ENCODE measurements at places on chromosomes 5 and 9.

GRCh38 chr5:21071986-21072385 is 1084.0 kb upstream of the CDH18 start:
- no peak overlapping the region for H3K27ac ChIP-seq
- H3K27me3 ChIP-seq: no peaks in the 10 kb centered on the region
- no peaks in the 10 kb centered on the region for H3K36me3 ChIP-seq
- no peak overlapping the region for H3K4me3 ChIP-seq
- peaks cover 8% of the 10 kb centered on the region for H3K4me1 ChIP-seq

GRCh38 chr5:61082516-61083280 is 79.6 kb downstream of the SMIM15 start:
- H3K27ac ChIP-seq: no peak overlapping the region
- peaks cover 3% of the 10 kb centered on the region for H3K4me1 ChIP-seq
- peaks cover 20% of the 10 kb centered on the region for H3K36me3 ChIP-seq

- no peak overlapping the region for H3K27ac ChIP-seq
- H3K4me1 ChIP-seq: no peaks in the 10 kb centered on the region
- H3K4me3 ChIP-seq: no peak overlapping the region
- DNase-seq: no peak
These were observed 25.5 kb upstream of the STOM start for GRCh38 chr9:121395558-121395957.

DNA sequence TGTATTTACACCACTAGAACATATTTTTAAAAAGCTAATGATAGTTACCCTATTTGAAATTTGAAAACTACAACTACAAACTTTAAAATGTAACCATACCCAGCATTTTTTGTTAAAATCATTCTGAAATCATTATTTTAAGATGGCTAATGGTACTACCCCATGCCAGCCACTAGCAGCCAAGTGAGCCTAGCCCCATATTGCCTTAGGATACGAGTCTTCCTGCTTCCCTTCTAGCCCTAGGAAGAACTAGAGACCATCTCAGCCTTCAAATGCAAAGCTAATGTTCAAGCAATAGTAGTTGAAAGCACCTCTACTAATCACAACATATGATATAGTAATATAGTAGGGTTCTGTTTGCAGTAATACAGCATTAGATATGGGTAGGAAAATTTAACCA is 24.0 kb upstream of the VCAN start:
- H3K27me3 ChIP-seq: peaks cover 12% of the 10 kb centered on the region
- H3K4me3 ChIP-seq: no peak overlapping the region
- H3K4me1 ChIP-seq: no peaks in the 10 kb centered on the region
- no peaks in the 10 kb centered on the region for H3K36me3 ChIP-seq
- DNase-seq: no peak
- no peak overlapping the region for H3K27ac ChIP-seq

DNA sequence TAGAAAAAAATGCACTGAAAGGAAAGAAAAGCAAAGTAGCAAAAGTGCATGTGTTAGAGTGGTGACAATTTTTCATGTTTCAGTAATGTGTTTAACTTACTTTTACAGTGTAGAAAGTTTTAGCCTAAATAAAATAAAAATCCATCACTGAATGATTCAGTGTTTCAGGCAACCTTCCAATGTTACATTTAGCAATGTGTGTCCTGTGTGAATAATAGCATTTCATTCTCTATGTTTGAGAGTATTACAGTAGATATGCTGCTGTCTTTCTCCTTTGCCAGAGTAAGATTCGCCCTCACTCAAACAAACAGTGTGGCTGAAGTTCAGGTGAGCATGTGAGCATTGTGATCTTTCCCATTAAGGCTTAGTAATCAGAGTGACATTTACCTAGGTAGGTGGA is 171.1 kb downstream of the TARS1 start:
- H3K27me3 ChIP-seq: no peaks in the 10 kb centered on the region
- no peak overlapping the region for H3K4me3 ChIP-seq
- no peaks in the 10 kb centered on the region for H3K36me3 ChIP-seq
- no peak overlapping the region for H3K27ac ChIP-seq
- no peak for DNase-seq

- H3K27ac ChIP-seq: no peak overlapping the region
- DNase-seq: no peak
- no peaks in the 10 kb centered on the region for H3K4me1 ChIP-seq
- no peaks in the 10 kb centered on the region for H3K36me3 ChIP-seq
These were observed 63.2 kb upstream of the RPS23 start for GRCh38 chr5:82341325-82341724.

DNA sequence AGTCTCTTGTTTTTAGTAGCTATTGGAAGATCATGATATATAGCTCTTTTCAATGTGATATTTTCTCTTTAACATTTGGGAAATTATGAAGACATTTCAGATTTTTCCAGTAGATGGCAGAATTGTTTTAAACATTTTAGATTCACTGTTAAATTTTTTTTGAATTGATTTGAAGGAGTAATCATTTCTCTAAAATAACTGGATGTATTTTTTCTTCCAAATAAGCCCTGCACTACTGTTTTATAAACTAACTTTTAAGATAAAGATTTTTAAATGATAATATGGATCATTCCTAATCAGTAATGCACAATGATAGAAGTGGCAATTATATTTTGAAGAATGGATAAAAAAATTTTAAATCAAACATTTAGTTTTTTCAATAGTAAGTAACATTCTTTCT is 14.2 kb downstream of the NDUFAF2 start:
- peaks cover 4% of the 10 kb centered on the region for H3K4me1 ChIP-seq
- no peaks in the 10 kb centered on the region for H3K27me3 ChIP-seq
- H3K27ac ChIP-seq: no peak overlapping the region
- no peak for DNase-seq
- peaks cover 11% of the 10 kb centered on the region for H3K36me3 ChIP-seq

GRCh38 chr9:14428781-14429230 is 114.9 kb upstream of the NFIB start:
- H3K36me3 ChIP-seq: no peaks in the 10 kb centered on the region
- no peak overlapping the region for H3K4me3 ChIP-seq
- no peak overlapping the region for H3K27ac ChIP-seq
- peaks cover 16% of the 10 kb centered on the region for H3K27me3 ChIP-seq

GRCh38 chr5:109743770-109744212 is 54.1 kb downstream of the MAN2A1 start:
- H3K27me3 ChIP-seq: no peaks in the 10 kb centered on the region
- no peak for DNase-seq
- H3K27ac ChIP-seq: no peak overlapping the region

- no peak overlapping the region for H3K27ac ChIP-seq
- peaks cover 2% of the 10 kb centered on the region for H3K4me1 ChIP-seq
- H3K27me3 ChIP-seq: no peaks in the 10 kb centered on the region
These were observed 311.7 kb upstream of the ZNF608 start for GRCh38 chr5:125057912-125058826.

DNA sequence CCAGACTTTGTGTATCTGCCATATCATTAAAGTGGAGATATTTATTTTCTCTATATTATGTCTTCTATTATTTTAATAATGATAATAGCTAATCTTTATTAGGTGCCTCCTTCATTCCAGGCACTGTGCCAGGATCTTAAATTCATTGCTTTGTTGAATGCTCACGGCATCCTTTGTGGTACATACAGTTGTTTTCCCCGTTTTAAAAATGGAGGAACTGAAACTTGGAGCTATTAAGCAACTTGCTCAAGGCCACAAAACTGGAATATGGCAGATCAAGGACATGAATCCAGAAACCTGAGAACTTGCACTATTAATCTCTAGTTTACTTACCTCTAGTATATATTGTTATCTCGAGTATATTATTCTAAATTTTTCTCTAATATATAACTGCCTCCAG is 41.5 kb upstream of the PPP3R2 start:
- H3K4me3 ChIP-seq: no peak overlapping the region
- H3K27me3 ChIP-seq: no peaks in the 10 kb centered on the region
- no peak for DNase-seq
- H3K36me3 ChIP-seq: no peaks in the 10 kb centered on the region

DNA sequence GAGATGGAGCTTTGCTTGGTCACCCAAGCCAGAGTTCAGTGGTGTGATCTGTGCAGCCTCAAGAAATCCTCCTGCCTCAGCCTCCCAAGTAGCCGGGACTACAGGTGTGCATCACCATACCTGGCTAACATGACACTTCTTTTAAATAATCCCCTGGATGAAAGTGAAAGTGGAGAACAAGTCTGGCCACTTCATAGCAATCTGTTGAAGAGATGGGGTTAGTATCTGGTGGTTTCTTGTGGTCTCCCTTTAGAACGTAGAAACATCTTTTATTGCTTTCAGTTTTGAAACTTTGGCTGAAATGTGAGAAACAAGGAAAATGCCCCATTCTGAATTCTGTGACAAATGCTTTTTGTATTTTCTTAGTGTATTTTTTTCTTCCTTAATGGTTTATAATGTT is 452.5 kb upstream of the RIOK2 start:
- H3K4me1 ChIP-seq: no peaks in the 10 kb centered on the region
- H3K27ac ChIP-seq: no peak overlapping the region
- peaks cover 2% of the 10 kb centered on the region for H3K36me3 ChIP-seq
- no peak for DNase-seq
- no peaks in the 10 kb centered on the region for H3K27me3 ChIP-seq

DNA sequence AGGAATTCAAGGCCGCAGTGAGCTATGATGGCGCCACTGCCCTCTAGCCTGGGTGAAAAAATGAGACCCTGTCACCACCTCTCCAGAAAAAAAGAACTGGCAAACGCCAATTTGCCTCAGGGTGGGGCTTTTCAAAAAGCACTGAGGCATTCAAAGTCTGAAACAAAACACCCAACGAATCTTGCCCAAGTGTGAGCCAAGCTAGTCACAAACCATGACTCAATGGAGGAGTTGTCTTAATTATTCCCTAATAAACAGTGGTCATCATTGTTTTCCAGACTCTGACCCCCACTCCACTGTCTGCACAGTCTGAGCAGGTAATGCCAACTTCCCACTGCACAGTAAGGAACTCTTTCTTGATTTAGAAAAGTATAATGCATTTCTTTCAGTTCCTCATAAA is 16.8 kb downstream of the FRMD3 start:
- H3K27me3 ChIP-seq: no peaks in the 10 kb centered on the region
- H3K4me3 ChIP-seq: no peak overlapping the region
- peaks cover 23% of the 10 kb centered on the region for H3K4me1 ChIP-seq
- no peak overlapping the region for H3K27ac ChIP-seq
- peaks cover 3% of the 10 kb centered on the region for H3K36me3 ChIP-seq
- no peak for DNase-seq

DNA sequence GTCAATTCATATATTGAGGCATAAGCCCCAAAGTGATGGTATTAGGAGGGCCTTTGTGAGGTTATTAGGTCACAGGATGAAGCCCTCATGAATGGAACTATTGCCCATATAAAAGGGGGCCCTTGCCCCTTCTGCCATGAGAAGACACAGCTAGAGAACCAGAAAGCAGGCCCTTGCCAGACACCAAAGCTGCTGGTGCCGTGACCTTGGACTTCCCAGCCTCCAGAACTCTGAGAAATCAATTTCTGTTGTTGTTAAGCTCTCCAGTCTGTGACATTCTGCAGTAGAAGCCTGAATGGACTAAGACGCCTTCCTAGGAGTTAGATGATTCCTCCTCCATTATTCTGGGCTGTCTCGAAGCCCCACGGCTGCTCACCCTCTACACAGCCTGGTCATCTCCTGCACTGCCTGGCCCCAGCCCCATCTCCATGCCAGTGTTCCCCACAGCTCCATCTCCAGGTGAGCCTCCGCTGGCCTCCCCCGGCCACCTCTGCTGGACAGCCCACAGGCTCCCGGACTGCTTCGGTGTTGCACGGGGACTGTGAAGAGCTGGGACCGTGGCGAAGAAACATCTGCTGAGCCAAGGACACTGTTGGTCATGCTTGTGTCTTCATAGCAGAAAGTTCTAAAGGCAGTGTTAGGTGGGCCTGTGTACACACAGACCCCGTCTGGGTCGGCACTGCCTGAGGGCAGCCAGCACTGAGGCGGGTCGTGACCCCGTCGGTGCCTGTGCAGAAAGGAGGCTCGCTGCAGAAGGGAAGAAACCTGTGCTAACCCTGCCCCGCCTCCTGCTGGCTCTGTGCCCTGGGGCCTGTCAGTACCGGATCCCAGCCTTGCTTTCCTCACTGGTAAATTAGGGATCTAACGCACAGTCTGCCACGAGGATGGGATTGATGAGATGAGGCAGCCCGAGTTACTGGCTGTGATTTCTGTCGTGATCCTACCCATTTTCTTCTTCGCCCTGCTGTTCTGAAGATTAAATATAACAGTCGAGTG is 55.1 kb upstream of the CNOT6 start:
- H3K27me3 ChIP-seq: peaks cover 17% of the 10 kb centered on the region
- H3K4me3 ChIP-seq: no peak overlapping the region
- no peaks in the 10 kb centered on the region for H3K4me1 ChIP-seq
- H3K27ac ChIP-seq: no peak overlapping the region
- no peaks in the 10 kb centered on the region for H3K36me3 ChIP-seq
- no peak for DNase-seq

GRCh38 chr9:133360400-133361393 is 4.3 kb downstream of the SURF2 start:
- peaks cover 59% of the 10 kb centered on the region for H3K36me3 ChIP-seq
- H3K4me3 ChIP-seq: no peak overlapping the region
- H3K27ac ChIP-seq: no peak overlapping the region

DNA sequence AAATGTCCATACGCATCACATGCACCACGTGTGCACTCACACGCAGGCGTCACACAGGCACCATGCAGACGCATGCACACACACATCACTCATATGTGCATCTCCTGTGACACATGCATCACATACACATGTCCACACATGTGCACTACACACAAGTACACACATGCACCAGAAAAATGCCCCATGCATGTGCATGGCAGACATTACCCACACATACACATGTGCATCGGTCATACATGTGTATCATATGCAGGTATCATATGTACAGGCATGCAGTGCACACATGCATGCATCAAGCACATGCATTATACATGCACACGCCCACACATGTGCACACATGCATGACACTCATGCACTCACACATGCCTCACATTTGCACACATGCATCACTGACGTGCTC is 26.1 kb downstream of the ADAMTS2 start:
- H3K4me1 ChIP-seq: no peaks in the 10 kb centered on the region
- H3K36me3 ChIP-seq: no peaks in the 10 kb centered on the region
- peaks cover 21% of the 10 kb centered on the region for H3K27me3 ChIP-seq
- DNase-seq: no peak
- H3K27ac ChIP-seq: no peak overlapping the region
- no peak overlapping the region for H3K4me3 ChIP-seq

DNA sequence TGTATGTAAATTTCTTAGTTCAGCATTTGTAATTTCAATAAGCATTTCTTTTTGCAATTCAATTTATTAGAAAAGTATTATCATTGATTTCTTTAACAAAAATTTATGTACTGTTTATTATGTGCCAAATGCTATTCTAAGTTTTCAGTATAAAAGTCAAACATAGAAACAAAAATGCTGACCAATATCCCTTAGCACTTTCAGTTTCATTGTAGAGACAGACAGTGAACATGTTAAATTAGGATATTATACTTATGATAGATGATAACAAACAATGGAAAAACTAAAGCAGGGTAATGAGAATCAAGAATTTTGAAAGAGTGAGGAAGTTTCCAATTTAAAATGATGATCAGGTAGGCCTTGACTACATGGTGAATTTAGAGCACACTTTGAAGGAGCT is 1106.0 kb downstream of the TAF11L14 start:
- no peak overlapping the region for H3K27ac ChIP-seq
- no peak overlapping the region for H3K4me3 ChIP-seq
- H3K36me3 ChIP-seq: peaks cover 29% of the 10 kb centered on the region
- peaks cover 39% of the 10 kb centered on the region for H3K4me1 ChIP-seq

GRCh38 chr5:29114331-29114768 is 2076.0 kb upstream of the CDH9 start:
- no peak for DNase-seq
- no peaks in the 10 kb centered on the region for H3K4me1 ChIP-seq
